ENCODE measurements at places on chromosomes 7 and 10. TPM values are rescaled to one million over a fixed set of nuclear protein-coding genes. Genes with fewer than 3 reads are reported as not detected.

Gene GJC3
- 0.59 TPM for total RNA-seq

Gene FAM237B
- total RNA-seq: not detected

Gene NEUROD6
- not detected for total RNA-seq

Gene PRSS2
- total RNA-seq: not detected

Gene SLC26A3
- total RNA-seq: not detected

Gene DRGX
- not detected for total RNA-seq

Gene RSU1
- 58.1 TPM for total RNA-seq

Gene CARD11
- 82.5 TPM for total RNA-seq

Gene HTR5A
- total RNA-seq: not detected

Gene PIP
- total RNA-seq: not detected

Gene GPC2
- total RNA-seq: 2.3 TPM

Gene EFCAB10
- not detected for total RNA-seq

Gene BLNK
- total RNA-seq: not detected

Gene UTF1
- not detected for total RNA-seq

Gene HMX2
- not detected for total RNA-seq

Gene SLC25A28
- total RNA-seq: 51.0 TPM

Gene OGDHL
- total RNA-seq: 0.89 TPM

Gene ITGB8
- total RNA-seq: 0.04 TPM

Gene GOLGA7B
- 0.25 TPM for total RNA-seq

Gene FOXI2
- not detected for total RNA-seq

Gene FGFBP3
- total RNA-seq: 3.3 TPM

Gene LHFPL3
- total RNA-seq: not detected

Gene KCNIP2
- 1.1 TPM for total RNA-seq

Gene PLXDC2
- total RNA-seq: not detected

Gene ZC3HAV1
- total RNA-seq: 80.7 TPM

Gene ORAI2
- 57.5 TPM for total RNA-seq

Gene OR6B1
- not detected for total RNA-seq

Gene ANXA7
- total RNA-seq: 138 TPM

Gene VGF
- total RNA-seq: 0.08 TPM

Gene TAF6
- total RNA-seq: 75.6 TPM

Gene TLL2
- not detected for total RNA-seq

Gene TDRD1
- total RNA-seq: 0.25 TPM

Gene SLC39A12
- total RNA-seq: not detected

All from activated CD8-positive, alpha-beta memory T cell treated with anti-CD3 and anti-CD28 coated beads for 36 hours (primary cell).